ENCODE measurements at places on chromosomes 7 and 10.
A peak's percentile ranks its signal among the peaks of the same experiment; 100 is the strongest.

- peak; percentile 11 for DNase-seq
Observed at GRCh38 chr7:138382862-138383565, 77.0 kb upstream of the TRIM24 start.

GRCh38 chr7:47540387-47541350 is 41.2 kb downstream of the TNS3 start:
- DNase-seq: no peak

DNA sequence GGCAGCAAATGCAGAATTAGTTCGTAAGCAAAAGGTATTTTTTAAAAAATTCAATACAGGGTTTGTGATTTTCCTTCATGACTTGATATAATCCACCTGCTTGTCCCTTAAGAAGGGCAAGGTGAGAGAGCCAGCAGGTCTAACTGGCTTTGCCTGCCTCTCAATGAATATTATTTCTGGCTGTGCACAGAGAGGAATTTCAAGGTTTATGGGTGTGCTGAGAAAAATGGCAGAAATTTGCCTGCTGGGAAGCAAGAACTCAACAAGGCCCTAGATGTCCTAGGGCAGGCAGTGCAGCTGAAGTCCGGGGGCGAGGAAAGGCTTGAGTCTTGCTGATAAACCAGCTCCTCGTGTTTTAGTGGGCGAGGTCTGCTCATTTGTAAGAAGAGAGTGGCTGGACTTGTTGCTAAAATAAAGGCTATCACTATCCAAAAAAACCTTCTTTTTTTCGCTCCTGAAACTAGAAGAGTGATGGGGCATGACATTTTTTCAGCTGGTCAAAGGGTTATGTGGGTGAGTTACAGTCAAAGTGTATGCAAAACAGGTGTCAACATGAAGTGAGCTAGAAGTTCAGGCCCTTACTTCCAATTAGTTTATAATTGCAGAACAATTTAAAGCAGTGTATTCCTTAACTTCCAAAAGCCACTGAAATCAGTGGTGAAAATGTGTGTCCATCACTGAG is 385.8 kb upstream of the KLF6 start:
- DNase-seq: no peak

GRCh38 chr10:61830846-61831273 is 70.6 kb upstream of the ARID5B start:
- no peak for DNase-seq

DNA sequence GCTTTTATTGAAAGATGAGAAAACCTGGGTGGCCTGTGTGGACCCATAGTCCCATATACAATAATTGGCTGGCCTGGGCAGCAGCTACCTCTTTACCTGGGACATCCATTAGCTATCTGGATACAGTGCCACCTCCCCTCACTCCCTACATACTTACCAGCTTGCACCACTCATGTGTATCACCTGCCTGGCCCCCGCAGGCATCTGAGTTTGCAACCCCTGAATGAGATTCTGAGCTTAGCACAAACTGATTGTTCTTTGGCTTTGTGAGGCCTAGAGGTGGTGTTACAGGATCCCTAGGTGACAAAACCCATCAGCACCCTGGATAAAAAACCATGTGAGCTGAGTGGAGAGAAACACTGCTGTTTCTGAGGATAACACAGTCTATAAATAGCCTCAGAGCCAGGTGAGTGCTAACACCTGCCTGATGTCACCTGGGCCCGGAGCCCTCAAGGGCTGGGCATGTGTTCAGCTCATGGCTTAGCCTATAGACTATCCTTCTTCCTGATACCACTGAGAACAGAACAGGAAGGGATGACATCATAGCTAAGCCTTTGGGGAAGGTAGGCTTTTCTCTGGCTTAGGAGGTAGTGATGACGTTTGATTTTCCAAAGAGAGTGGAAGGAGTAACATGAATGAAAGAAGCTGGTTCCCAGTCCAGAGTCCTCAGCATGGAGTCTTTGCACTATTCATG is 2.6 kb upstream of the PPIF start:
- DNase-seq: no peak

GRCh38 chr7:146090023-146090645 is 26.5 kb upstream of the CNTNAP2 start:
- DNase-seq: peak; percentile 28

GRCh38 chr7:112495156-112495788 is 14.5 kb downstream of the LSMEM1 start:
- no peak for DNase-seq

DNA sequence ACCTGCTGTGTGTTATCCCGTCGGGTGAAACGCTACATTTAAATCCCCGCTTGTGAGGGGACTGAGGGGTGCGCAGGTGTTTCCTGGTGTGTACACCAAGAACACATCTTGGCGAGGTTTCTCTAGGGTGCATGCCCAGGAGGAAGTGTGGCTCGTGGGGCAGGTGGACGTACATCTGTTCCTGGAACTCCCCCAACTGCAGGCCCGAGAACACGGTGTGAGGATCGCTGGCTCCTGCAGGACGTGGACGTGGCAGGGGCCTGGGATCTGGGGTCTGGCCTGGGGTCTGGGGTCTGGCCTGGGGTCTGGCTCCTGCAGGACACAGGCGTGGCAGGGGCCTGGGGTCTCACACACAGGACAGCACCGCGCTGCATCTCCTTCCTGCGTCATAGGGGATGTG is 10.1 kb downstream of the KNDC1 start:
- DNase-seq: no peak

DNA sequence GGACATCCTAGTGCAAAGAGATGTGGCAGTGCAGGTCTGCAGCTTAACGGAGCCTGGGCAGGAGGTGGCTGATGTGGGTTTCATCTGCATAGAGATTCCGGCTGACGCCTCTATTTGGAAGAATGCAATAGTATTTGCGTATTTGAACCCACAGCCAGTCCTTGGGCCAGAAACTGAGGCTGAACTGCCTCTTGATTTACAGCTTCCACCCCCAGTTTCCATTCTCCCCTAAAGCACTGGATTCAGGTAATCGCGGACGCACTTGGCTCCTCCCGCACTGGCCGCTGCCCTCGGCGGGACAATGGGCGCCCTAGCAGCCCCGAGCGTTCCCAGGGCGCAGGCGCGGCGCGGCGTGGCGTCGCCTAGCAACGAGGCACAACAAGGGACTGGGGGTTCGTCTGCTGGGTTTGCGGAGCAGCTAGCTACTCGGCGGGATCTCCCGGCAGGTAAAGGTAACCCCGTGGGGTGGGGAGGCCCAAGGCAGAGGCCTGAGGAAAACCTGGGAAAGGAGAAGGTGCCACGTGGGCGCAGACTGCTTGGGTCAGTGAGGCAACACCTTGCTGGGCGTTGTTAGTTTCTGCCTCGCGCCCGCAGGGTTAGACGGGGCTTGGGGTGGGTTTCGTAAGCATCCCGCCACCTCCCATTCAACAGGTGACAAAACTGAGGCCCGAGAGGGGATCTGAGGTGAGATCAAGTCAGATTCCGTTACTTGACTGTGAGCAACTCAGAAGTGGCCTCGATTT is at the start of gene ARMC3:
Gene ARMC3, plus strand, starts transcription at position 393 of the 743 bp plus-strand sequence. CDS start 3,944 bp downstream, outside the sequence.
- peak; percentile 87 for DNase-seq

DNA sequence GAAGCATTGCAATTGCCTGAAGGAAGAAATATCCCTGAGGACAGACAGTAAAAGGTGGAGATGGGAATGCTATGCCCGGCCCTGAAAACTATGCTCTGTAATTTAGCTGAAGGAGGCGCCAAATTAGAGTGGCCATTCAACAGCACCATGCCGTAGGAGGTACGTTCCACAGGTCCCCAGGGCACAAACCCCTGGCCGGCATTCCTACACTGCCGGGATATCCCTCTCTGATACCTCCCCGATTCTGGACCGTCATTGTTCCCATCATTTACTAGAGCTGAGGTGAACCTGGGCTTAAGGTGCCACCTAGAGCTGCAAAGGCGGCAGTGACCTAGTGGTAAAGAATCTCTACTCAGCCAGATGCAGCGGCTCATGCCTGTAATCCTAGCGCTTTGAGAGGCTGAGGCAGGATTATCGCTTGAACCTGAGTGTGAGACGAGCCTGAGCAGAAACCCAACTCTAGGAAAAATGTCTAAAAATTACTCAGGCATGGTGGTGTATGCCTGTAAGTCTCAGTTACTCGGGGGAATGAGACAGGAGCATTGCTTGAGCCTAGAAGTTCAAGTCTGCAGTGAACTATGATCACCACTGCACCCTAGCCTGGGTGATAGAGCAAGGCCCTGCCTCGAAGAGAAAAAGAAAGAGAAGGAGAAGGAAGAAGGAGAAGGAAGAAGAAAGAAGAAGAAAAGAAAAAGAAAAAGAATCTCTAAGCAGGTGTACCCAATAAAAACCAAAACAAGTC is 53.0 kb upstream of the TNKS2 start:
- peak; percentile 34 for DNase-seq

GRCh38 chr10:14060320-14061070 is 270.2 kb downstream of the FRMD4A start:
- no peak for DNase-seq

DNA sequence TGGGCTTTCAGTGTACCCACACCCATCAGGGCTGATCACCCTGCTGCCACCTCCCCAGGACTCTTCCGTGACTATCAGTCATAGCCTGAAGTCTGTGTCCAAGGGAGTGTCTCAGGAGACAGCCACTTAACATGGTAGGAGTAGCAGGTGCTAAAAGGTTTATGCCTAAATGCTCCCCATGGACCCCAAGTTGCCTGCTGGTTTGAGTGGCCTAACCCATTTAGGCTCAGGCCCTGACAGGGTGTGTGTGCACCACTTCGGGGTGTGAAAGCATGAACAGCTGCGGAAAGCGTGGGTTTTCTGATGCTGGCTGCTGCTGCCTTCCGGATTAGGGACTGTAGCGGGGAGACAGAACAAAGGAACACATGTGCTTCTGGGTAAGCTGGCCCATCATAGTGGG is 93.2 kb upstream of the SAMD8 start:
- DNase-seq: no peak

- peak; percentile 59 for DNase-seq
Observed at GRCh38 chr10:54869022-54869421, 68.0 kb upstream of the PCDH15 start.

DNA sequence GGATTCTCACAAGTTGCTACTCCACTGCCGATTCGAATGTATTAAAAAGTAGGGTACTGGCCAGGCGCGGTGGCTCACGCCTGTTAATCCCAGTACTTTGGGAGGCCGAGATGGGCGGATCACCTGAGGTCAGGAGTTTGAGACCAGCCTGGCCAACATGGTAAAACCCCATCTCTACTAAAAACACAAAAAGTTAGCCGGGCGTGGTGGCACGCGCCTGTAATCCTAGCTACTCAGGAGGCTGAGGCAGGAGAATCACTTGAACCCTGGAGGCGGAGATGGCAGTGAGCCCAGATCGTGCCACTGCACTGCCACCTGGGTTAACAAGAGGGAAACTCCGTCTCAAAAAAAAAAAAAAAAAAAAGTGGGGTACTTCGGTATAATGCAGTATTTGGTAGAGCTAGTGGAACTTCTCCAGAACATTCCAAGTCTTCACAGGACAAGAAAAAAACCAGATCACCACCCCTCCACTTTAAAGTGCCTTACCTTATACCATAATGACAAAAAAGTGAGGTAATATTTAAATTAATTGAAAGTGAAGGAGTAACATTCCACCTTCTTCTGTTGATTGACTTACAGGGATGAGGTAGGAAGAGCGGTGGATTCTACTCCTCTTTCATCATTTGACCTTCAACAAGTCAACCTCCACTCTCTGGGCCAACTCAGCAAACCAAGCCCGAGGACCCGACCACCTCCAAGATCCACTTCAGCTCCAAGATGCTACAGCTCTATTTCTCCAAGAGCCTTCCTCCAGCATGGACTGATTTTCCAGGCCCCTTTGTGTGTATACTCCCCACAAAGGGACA is 2.0 kb downstream of the BAZ1B start:
- peak; percentile 27 for DNase-seq

DNA sequence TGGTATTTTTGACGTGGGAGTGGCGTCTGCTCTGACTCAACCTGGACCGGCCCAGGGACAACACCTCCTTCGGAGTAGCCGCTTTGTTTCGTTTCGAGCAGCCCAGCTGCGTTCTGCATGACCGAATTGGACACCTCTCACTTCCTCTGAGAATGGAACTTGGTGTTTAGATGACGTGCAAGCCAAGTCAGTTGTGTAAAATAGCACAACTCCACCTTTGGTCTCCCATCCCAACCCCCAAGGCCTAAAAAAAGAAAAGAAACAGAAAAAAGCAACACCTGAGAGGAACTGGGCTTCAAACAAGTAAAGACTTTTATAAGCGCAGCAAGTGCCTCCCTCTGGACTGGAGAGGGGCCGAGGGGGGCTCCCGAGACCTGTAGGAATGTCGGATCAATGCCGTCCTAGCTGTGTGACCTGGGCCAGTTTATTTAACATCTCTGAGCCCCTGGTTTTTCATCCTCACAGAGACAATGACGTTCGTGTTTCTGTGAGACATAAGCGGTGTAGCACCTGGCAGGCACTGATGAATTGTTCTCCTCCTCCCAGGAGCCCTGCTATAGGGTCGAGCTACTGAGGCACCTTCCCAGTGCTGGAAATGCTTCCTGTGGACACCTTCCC is 52.0 kb upstream of the SMNDC1 start:
- peak; percentile 84 for DNase-seq

DNA sequence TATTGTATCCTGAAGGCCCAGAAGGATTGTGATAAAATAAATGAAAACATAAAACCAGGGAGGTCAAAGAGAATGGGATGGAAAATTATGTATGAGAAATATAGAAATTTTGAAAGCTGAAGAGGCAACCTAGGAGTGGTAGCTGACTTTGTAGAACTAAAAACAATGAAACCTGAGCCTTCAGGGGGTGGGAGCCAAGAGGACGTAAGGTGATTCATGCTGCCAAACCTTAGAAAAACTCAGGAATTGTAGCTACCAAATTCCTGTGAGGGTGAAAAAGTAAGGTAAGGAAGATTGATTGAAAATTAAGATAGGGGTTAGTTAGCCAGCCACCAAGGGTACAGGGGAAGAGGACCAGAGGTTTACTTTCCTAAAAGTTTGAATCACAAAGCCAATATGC is 213.2 kb downstream of the KCND2 start:
- peak; percentile 5 for DNase-seq

DNA sequence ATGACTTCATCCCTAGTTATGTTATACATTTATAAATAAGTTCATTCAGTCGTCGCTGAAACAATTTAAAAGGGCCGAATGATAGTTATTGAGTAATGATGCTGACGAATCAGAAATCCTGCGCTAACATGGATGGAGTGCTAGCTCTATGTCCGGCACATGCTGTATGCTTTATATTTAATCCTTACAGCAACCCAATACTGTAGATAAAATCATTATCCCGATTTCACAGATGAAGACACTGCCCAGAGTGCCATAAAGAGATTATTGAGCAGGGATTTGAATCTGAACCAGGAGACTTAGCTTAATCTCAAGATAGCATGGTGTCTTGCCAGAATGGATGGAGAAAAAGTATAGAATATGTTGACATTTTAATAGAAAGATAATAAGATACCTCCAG is 1.1 kb upstream of the ICA1 start:
- DNase-seq: no peak

- peak; percentile 14 for DNase-seq
Observed at GRCh38 chr10:8600192-8600591, 545.7 kb downstream of the GATA3 start.

Measured in astrocyte of the hippocampus (primary cell).